ENCODE measurements at places on chromosomes 4 and X. TPM values are rescaled to one million over a fixed set of nuclear protein-coding genes. Genes with fewer than 3 reads are reported as not detected.

The HSD17B13 gene
- 0.20 TPM for total RNA-seq

The PPP1R2C gene
- total RNA-seq: not detected

The ERAS gene
- total RNA-seq: not detected

The HPSE gene
- total RNA-seq: 8.6 TPM

The HELQ gene
- 38.4 TPM for total RNA-seq

The CD40LG gene
- 60.7 TPM for total RNA-seq

The DCAF4L1 gene
- 0.10 TPM for total RNA-seq

The AP1S2 gene
- total RNA-seq: 33.3 TPM

The PRR32 gene
- not detected for total RNA-seq

The IBSP gene
- total RNA-seq: not detected

The OCRL gene
- total RNA-seq: 2.9 TPM

The PABPC5 gene
- total RNA-seq: not detected

The GPR119 gene
- not detected for total RNA-seq

The SLC16A2 gene
- total RNA-seq: 0.10 TPM

The SYN1 gene
- total RNA-seq: 0.52 TPM

The ZCCHC18 gene
- 4.0 TPM for total RNA-seq

The UGT2B11 gene
- not detected for total RNA-seq

All from T-helper 17 cell (primary cell).